Mucosa of descending colon (tissue), 3 donors: ENCODE measurements at places on chromosomes 4 and X. TPM values are rescaled to one million over a fixed set of nuclear protein-coding genes. Genes with fewer than 3 reads are reported as not detected.
A peak's percentile ranks its signal among the peaks of the same experiment; 100 is the strongest.

Gene ADGRA3
- 73.6 TPM for total RNA-seq

DNA sequence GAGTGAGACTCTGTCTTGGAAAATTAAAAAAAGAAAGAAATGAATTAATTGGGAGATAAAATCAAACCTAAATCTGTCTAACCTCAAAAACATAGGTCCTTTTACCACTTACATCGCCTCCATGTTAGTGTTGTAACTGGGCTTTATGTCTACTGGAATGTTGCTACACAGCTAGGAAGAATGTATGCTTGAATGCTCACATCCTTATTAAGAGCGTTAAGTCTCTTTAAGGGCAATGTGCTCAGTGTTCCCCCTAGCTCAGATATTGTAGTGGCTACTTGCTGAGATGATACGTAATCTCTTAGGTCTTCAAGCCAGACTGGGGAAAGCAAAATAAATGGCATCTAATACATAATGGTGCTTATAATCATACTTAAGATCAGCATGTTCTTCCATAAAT is 1072.8 kb downstream of the PDHA2 start:
- no peak for DNase-seq

- peak; percentile 24 for DNase-seq
Observed at GRCh38 chr4:3706565-3707422, 59.4 kb upstream of the ADRA2C start.

DNA sequence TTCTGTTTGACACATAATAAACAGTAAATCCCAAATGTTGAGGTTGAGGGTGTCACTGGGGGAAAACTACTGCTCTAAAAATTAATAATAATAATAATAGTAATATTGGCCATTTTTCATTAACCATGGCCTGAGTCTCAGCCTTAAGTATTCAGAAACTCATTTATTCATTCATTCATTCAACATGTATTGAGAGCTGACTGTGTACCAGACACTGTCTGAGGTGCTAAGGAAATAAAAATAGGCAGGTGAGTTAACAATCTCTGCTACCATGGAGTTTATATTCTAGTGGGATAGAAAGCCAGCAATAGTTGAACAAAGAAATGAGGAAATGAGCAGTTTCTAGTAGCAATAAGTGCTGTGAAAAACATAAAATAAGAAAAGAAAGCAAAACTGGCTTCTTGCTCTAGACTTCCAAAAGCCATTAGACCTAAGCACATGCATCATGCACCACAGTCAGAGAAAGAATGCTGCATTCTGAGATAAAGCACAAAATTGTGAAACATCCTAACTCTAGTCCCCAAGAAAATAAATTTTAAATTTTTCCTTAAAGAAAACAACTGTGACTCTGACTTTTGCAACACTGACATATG is 278.7 kb downstream of the RCHY1 start:
- no peak for DNase-seq

- DNase-seq, result no peak
Observed at GRCh38 chr4:123522646-123523045, 126.1 kb downstream of the SPRY1 start.

Gene RGN
- total RNA-seq, result 0.58 TPM

Gene EIF2S3
- 113 TPM for total RNA-seq

GRCh38 chr4:176668324-176668723 is 124.4 kb downstream of the VEGFC start:
- no peak for DNase-seq

DNA sequence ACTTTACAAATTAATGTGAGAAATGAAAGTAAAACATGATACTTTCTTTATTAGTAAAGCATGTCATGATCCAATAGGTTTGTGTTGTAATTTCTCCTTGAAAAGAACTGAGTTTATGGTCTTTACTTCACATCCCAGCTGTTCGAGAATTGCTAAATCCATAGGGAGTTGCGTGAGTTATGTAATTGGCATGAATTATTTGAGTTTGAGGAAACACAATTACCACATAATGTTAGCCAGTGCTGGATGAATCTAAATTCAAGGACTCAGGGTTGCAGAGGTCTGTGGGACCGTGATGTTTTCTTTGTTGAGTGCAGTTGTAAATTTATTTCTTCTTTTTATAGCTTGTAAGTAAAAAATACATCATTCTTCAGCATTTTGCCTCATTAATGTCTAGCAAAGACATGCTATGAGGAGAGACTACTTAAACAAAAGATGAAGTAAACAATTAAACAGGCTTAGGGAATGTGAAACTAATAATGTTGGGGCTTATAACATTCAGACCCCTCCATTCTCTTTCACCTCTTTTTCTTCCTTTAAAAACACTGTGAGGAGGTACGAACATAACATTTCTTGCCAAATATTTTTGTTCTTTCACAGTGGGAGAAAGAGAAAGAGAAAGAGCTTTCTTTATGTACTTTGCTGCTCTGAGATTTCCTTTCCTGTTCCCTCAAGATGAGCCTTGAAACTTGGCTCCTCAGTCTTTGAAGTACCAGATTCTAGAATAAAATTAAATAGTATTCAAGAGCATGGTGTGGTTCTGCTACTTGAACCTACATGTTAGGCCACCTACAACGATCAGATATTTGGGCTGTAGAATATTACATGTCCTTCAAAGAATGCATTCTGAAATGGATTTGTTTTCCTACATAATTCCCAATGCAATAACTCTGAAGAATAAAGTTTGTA is 159.6 kb upstream of the ANK2 start:
- DNase-seq, result no peak

Gene LRIT3
- total RNA-seq, result not detected

- DNase-seq, result no peak
Observed at GRCh38 chr4:28426251-28426650, 1565.6 kb downstream of the STIM2 start.

Gene ABCG2
- 17.7 TPM for total RNA-seq

DNA sequence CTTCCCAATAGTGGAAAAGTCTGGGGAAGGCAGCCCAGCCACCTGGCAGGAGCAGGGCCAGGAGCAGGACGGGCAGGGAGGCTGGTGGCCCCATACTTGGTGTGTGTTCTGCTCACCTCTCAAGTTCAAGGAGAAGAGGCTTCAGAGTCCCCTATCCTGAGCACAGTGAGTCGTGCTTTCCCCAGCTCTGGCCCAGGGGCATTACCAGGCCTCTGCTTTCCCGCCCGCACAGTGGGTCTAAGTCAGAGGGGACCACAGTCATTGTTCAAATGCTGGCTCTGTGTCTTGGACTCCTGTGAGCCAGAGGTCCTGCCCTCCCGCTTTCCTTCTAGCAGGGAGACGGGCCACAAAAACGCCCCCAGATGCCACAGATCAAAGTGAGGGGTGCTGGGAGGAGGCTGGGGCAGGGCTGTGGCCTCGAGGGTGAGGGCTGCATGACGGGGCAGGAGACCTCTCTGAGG is 27.6 kb downstream of the HTRA3 start:
- DNase-seq, result peak; percentile 17

Gene ADH1C
- 137 TPM for total RNA-seq

Gene APBB2
- 26.3 TPM for total RNA-seq

Gene SHROOM3
- total RNA-seq, result 105 TPM

DNA sequence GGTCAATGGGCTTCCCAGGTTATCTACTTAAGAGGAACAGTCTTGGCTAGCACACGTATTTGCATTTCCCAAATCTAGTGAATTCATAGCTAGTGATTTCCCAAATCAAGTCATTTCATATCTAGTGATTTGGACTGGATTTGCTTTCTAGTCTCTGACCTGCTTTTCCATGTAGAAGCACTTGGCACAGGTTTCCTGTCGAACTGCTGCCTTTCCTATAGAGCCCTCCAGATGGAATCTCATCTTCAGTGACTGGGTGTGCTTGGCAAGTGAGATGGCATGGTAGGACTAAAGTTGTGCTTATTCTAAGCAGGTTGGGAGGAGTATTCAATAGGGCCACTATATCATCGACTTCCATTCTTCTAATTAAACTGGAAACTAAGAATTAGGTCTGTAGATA is 94.7 kb downstream of the CCNG2 start:
- no peak for DNase-seq

Gene TMEM144
- total RNA-seq, result 32.4 TPM

DNA sequence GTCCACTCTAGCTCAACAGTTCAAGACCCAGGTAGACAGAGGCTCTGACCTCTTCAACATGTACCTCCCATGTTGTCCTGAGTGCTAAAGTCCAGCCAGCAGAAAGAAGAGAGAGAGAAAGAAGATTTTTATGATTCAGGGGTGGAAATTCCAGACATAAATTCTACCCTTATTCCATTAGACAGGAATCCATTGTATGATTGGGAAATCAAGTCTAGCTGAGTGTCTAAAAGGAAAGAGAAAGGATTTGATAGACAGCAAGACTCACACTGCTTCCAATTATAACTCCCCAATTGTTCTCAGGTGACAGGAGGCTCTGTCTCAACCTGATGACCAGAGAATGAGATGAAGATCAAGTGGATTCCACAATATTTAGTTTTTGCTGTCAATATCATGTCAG is 27.9 kb upstream of the PGM2 start:
- no peak for DNase-seq

GRCh38 chr4:56681158-56681852 is at the start of gene HOPX:
Gene HOPX (minus strand): TSS chr4:56681296. CDS start chr4:56657816, 23,480 bp downstream.
- peak; percentile 26 for DNase-seq

- no peak for DNase-seq
Observed at GRCh38 chr4:98514741-98515469, 143.5 kb downstream of the TSPAN5 start.

DNA sequence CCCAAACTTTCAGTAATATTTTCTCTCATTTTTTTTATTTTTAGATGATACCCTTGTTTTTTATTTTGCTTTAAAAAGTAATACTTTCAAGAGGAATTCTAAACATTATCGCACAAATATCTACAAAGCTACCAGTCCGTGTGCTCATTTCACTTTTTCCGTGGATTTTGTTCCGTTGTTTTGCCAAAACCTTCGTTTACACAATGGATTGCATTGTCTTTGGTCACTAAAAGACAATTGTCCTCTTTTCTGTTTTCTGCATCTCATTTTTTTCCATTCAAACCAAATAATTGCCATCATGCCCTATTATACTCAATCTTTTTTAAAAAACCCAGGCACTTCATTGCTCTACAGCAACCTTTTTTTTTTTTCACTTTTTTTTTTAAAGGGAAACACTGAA is 214.9 kb downstream of the CXXC4 start:
- no peak for DNase-seq

Gene KLHL8
- 23.0 TPM for total RNA-seq

DNA sequence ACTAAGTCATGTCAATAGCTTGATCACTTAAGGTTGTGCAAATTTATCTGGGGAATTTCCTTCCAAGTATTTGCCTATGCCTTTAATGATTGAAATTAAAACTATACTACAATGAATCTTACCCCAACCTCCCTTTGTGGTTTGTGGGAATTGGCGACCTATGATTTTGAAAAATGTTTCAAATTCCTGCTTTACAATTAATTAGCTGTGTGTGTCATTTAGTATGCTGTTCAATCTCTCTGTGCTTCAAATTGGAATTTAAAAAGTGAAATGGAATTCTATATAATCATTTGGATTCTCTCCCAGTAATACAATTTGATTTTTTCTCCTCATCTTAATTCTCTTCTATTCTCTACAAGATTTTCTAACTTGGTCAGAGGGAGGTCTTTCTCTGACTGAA is 2319.5 kb downstream of the ARAP2 start:
- no peak for DNase-seq

GRCh38 chrX:133414406-133415275 is 648 bp downstream of the GPC4 start:
- peak; percentile 47 for DNase-seq

- DNase-seq, result no peak
Observed at GRCh38 chr4:41327770-41328169, 71.0 kb downstream of the UCHL1 start.

Gene RBM47
- 144 TPM for total RNA-seq

- DNase-seq, result no peak
Observed at GRCh38 chr4:80876810-80877209, 153.7 kb upstream of the BMP3 start.

DNA sequence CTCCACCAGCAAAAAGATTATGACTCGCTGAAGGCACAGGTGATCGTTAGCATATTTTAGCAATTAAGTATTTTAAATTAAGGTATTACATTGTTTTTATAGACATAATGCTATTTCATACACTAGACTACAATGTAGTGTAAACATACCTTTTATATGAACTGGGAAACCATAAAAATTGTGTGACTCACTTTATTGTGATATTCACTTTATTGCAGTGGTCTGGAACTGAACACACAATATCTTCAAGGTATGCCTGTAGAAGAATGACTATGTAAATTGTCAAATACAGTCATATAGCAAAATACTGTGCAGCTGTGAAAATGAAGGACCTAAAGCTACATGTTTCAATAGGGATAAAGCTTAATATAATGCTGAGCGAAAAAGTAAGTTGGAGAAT is 26.6 kb upstream of the MAML3 start:
- DNase-seq, result no peak

Gene CDS1
- 18.9 TPM for total RNA-seq

DNA sequence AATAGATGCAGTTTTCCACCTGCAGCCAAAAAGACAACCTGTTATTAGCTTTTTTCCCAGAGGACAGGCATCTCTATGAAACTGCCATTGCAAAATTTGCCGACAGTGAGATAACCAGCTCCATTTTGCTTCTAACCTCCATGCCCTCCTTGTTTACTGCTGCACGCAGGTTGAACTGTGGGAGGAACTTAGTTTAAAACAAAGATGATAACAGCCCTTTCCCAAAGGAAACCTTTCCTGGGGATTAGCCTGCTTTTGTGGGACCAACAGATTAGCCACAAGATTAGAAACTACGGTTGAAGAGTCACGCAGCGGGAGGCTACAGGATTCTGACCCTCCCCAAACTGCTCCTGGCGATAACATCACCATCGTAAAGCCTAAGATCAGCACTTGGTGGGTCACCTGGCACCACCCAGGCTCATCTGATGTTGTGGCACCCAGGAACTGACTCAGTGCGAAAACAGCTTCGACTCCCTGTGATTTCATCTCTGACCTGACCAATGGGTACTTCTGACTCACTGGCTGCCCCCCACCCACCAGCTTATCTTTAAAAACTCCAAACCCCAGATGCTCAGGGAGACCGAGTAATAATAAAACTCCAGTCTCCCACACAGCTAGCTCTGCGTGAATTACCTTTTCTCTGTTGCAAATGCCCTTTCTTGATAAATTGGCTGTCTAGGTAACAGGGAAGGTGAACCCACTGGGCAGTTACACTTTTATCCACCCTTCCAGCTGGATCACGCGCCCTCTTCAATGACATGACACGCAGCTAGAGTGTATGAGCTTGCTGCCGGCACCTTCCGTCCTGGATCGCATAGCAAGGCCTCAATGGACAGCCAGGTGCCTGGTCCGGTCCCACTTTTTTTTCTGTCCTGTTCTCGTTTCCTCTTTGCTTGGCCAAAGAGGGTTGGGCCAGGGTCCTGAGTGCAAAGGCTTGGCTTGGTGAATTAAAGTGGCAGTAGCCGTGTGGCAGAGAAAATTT is 27.2 kb downstream of the NOP14 start:
- peak; percentile 22 for DNase-seq

Gene YY2
- 1.9 TPM for total RNA-seq

Gene GAGE12J
- not detected for total RNA-seq

DNA sequence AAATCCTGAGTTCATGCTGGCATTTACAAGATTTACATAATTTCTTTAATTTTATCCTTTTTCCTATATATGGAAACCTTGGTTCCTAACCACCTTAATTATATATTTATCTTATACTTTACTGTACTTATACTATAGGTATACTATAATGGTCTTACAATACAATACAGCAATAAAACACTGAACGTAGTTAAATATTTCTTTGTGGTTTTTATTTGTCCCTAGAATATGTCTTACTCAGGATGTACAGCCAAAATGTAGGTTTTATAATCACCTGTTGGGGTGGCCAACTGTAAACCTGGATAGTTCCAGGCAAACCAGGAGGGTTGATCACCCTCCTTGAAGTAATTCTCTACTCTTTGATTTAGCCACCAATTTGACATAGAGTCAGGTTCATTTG is 48.4 kb upstream of the KIT start:
- no peak for DNase-seq
